ENCODE measurements at places on chromosomes 13 and 19. TPM values are rescaled to one million over a fixed set of nuclear protein-coding genes. Genes with fewer than 3 reads are reported as not detected.

The KLF16 gene
- total RNA-seq, result 11.8 TPM

The KLK14 gene
- not detected for total RNA-seq

The APOC1 gene
- 38.3 TPM for total RNA-seq

The COX7A1 gene
- total RNA-seq, result 35.2 TPM

The FUT3 gene
- total RNA-seq, result not detected

The BRME1 gene
- total RNA-seq, result 0.49 TPM

The TRAPPC5 gene
- total RNA-seq, result 68.4 TPM

The LILRB2 gene
- not detected for total RNA-seq

The ZNF90 gene
- total RNA-seq, result 0.16 TPM

All from cardiac atrium fibroblast (primary cell).